HEK293T (cell line): ENCODE measurements at places on chromosomes 7 and 10.
A peak's percentile ranks its signal among the peaks of the same experiment; 100 is the strongest.

DNA sequence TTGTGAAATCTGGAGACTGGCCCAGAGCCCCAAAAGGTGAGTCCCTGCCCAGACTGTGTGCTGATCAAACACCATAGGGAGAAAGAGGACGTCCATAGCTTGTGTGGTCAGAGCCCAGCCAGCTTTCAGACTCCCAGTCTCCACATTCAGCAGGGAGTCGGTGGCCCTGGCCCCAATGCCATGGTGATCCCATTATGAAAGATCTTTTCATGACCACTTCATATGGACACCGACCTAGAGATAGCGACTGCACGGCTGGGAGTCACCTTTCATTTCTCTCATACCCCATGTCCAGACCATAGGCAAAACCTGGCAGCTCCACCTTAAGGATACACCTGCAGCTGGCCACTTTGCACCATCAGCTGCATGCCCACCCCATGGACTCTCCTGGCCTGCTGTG, 126.4 kb downstream of the ARHGAP22 start:
- DNase-seq, result no peak

- DNase-seq, result no peak
Measured at GRCh38 chr10:44258019-44258418, 126.9 kb downstream of the CXCL12 start.

GRCh38 chr7:116138202-116138801, 72.0 kb upstream of the TES start:
- DNase-seq, result peak; percentile 49

- DNase-seq, result no peak
Measured at GRCh38 chr7:23157679-23158078, 24.2 kb upstream of the NUP42 start.

- no peak for DNase-seq
Measured at GRCh38 chr7:7816084-7816483, 97.7 kb upstream of the RPA3 start.

GRCh38 chr7:945556-946255, 8.8 kb downstream of the ADAP1 start:
- DNase-seq, result no peak

GRCh38 chr7:55983537-55983936, 19.2 kb downstream of the NIPSNAP2 start:
- DNase-seq, result no peak

- no peak for DNase-seq
Measured at GRCh38 chr7:111183321-111183720, 92.4 kb downstream of the LRRN3 start.

GRCh38 chr7:1087465-1087814, 473 bp upstream of the GPER1 start:
- no peak for DNase-seq

DNA sequence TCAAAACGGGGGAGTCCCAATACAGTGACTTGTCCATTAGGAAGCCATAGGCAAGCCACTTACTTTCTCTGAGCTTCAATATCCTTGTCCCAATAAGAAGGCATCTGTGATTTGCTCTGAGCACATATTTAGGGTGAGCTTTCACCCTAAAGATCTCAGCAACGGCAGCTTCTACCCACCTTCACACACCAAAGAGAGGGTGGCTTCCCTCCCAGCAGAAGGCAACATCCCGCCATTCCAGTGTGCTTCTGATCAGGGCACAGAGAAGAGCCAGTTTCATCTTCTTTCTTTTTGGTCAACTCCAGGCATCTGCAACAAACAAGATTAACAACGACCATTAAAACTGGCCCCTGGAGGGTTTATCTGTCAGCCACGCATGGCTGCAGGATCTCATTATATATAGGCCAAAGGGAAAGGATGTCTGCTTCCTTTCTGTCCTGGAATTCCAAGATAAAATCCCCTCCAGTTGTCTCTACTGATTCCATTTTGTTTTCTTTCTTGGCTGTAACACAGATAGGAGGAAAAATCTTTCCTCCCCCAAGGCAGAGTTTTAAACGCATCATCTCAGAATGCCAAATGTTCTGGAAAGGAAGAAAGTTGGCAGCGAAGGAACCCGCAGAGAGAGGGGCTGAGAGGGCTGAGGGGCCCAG, 491 bp upstream of the SH2D4B start:
- DNase-seq, result no peak

DNA sequence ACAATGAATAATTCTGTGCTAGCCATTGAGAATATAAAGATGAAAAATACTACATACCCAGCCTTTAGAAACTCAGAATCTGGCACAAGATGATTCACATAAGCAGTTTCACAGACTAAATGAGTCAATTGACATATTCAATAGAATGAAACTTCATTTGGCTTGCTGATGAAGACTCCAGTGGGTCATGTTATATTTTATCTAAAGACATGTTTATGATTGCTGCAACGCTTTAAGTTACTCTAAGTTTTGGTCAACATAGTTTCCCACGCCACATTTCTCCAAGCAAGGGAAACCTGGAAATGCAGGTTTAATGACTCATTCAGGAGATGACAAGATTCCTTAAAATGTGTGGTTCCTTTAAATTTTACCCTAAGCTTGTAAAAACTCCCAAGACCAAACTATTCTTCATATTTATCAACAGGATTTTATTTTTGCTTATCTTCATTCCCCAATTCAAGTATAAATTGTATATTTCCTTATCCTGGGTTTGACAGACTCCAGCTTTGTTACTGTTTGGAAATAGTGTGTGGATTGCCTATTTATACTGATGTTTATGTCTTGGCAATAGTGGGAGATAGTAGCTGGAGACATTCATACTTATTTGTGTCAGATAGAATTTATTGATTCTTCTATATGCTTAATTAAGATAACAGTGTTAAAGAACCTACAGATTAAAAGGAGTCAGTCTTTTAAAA, 6.6 kb downstream of the SEMA3A start:
- DNase-seq, result no peak

- DNase-seq, result no peak
Measured at GRCh38 chr10:2150288-2150687, 413.0 kb upstream of the ADARB2 start.

DNA sequence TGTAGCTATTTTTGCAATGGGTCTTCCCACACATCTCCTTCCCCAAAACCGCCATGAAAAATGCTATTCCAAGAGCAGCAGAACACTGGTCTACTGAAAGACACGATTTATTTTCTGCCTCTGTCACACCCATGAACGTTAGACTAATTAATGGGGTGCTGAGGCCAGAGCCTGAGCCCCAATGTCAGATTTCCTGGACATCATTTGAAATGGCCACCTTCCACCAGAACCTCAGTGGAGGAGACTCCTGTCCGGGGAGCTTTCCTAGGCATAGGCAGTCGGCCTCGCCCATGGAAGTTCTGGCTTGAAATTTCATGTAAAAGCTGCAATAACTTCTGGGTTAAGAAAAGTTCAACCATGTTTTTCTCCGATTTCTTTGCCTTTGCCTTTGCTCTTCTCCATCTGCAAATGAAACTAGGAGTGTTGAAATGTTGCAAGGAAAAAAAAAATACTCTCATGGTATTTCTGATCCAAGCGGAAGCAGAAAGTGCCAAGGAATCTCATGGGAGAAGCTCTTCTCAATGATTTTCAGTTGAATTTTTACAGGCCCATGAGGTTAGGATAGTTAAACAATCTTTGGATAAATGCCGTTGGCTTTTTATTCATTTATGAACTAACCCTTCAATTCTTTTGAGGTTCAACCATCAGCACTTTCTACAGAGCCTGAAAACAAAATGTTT, 570.8 kb upstream of the MGMT start:
- no peak for DNase-seq

- no peak for DNase-seq
Measured at GRCh38 chr10:29600067-29600466, 34.7 kb downstream of the SVIL start.

- DNase-seq, result no peak
Measured at GRCh38 chr7:98514211-98515031, 102.7 kb upstream of the NPTX2 start.

GRCh38 chr10:126421756-126422256, 33.5 kb upstream of the ADAM12 start:
- DNase-seq, result no peak

DNA sequence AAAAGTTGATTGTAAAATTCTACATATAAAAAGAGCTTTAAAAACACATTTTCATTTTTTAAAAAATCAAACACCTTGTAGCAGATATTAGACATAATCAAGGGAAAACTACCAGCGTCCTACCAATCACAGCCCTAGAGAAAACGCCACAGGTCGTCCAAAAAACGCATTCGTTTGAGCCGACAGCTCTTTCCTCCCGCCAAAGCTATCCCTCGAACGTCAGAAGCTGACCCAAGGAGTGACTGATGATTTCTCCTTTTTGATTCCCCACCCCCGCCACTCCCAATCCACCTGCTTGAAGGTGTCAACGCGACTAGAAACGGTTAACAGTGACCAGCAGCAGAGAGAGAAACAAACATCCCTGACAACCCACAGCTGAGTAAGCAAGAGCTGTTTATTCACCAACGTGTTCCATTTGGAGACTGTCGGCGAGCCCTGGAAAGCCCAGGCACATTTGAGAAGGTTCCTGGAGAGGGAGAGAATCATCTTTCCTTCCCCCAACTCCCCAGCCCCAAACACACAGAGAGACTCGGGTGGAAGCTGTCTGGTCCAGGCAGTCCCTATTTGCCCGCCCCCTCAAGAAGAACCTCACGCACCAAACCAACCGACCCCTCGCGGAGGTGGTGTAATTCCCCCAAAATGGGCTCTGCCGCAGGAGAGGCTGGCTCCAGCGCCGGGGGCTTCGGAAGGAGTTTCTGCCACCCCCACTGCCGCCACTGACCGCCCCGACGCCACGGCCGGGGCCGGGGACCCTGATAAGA, 622 bp downstream of the CPEB3 start:
- DNase-seq, result peak; percentile 45

- no peak for DNase-seq
Measured at GRCh38 chr10:23155169-23155568, 36.9 kb upstream of the PTF1A start.

- no peak for DNase-seq
Measured at GRCh38 chr7:25694699-25695098, 457.3 kb upstream of the NFE2L3 start.

DNA sequence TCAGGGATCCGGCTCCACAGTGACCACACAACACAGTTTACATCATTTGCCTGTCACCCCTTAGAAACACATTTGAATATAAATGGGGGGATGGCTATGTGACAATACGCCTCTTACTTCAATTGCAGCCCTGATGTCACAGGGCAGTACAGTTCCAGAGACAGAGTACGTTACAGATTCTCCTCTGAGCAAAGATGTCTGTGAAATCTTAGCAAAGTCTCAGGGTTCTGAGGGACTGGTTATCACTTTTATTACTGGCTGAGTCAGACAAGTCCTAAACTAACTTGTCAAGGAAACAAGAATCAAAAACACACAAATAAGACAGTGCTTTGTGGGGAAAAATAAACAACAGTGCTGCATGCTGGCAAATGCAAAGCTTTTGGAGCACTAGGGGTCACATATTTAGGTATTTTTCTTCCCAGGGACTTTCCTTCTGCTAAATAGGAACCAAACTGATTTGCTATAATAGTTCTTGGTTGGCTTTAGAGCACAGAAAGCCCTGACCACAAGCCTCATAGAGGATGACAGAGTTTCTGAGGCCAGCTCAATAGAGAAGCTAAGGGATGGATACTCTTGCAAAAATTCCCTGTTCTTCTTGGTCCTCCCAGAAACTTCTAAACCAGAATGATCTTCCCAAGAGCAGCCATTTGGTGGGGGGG, 501.6 kb downstream of the GRID1 start:
- DNase-seq, result no peak

- DNase-seq, result no peak
Measured at GRCh38 chr7:42886893-42887505, 24.9 kb downstream of the C7orf25 start.
